ENCODE measurements at places on chromosomes 2 and 18.

- DNase-seq: no peak
These were observed 279.3 kb upstream of the NCKAP5 start for GRCh38 chr2:133847591-133847990.

DNA sequence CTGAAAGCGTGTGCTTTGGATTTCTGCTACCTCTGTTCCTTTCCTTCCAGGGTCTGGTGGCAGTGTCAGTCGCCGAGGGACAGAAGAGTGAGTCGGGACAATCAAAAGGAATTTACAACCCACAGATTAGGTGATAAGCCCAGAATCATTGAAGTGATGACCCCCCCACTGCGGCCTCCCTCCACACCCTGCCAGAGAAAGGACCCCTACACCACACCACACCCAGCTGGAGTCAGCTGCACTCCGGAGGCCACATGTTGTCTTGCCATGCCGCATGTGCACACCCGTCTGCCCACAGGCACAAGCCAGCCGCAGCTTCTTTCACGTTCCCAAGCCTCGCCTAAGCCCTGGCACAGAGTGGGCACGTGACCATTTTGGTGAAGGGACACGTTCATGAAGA, 366.8 kb upstream of the SALL3 start:
- no peak for DNase-seq

- DNase-seq: no peak
These were observed 445.2 kb downstream of the IRS1 start for GRCh38 chr2:226354434-226354833.

GRCh38 chr2:145091967-145092366, 572.0 kb upstream of the ZEB2 start:
- no peak for DNase-seq

DNA sequence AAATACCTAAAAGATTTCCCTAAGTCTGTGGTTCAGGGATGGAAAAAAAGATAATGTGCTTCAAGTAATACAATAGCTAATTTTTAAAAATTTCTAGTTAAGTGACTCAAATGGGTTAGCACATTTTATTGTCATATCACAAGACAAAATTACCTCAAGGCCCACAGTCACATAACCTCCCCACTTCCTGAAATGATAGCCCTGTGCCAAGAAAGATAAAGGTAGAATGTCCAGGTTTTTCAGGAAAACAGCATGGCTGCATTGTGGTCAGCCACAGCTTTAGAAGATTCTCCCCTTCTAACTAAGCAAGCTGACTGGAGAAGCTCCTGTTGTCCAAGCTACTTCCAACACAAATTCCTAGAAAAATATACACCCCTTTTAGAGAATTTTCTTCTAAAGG, 127.1 kb upstream of the SLC35G4 start:
- DNase-seq: no peak

GRCh38 chr2:62114564-62114963, 81.4 kb upstream of the B3GNT2 start:
- no peak for DNase-seq

DNA sequence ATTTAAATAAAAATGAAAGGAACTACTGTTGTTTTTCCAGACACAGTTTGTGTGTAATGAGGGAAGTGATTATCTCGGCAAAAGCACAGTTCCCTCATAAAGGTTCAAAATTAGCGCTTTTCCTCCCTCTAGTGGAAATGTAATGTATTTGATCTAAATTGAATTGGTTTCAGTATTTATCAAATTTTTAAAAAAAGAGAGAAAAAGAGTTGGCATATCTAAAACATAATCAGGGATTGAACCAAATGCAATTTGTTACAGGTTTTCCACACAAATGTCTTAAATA, 37.5 kb downstream of the CMPK2 start:
- DNase-seq: no peak

DNA sequence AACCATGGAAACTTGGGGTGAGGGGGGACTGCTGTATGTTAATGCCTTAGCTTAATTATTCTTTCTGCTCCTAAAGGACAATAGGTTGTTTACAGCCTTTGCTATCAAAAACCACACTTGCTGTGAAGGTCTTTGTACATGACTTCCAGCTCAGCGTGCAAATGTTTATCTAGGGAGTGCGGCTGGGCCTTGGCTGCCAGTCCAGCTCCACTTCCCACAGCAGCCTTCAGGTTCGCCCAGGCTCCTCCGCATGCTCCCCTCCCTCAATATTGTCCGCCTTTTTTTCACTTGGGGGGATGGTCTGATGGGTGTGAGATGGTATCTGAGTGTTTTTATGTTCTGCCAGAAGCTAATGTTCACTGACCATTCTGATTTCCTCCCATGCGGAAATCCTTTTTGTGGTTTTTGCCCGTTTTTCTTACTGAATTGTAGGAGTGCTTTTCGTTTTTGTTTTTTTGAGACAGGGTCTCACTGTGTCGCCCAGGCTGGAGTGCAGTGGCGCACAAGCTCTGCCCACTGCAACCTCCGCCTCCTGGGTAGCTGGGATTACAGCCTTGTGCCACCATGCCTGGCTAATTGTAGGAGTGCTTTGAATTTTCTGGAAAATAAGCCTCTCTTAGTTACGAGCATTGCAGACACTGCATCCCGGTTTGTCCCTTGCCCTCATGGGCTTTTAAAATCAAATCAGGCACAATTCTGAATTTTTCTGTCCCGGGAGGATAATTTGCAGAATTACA, 28.8 kb downstream of the SH3BP4 start:
- no peak for DNase-seq

DNA sequence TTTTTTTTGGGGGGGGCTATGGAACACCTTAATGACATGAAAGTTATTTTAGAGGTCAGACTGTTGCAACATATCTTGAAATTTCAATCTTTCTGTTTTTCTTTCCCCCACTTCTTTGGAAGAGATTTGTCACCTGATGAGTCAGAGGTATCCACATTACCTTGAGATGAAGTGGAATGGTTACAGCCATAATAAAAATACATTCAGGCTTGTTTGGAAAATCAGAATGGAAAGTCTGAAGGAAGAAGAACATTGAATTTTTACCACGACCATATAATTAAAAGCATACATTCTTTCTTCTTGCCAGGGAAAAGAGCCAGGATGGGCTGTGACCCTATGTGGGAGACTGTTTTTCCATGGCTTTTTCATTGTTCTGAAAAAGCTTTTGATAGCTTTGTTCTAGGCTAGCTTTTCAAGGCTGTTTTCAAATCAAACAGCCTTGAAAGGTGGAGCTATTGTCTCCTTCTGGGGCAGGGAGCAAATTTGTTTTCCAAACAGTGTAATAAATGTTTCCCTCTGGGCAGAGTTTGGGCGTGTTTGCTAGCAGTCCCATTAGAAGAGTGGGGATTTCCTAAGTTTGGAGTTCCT, 2.3 kb upstream of the GTF3C3 start:
- no peak for DNase-seq

DNA sequence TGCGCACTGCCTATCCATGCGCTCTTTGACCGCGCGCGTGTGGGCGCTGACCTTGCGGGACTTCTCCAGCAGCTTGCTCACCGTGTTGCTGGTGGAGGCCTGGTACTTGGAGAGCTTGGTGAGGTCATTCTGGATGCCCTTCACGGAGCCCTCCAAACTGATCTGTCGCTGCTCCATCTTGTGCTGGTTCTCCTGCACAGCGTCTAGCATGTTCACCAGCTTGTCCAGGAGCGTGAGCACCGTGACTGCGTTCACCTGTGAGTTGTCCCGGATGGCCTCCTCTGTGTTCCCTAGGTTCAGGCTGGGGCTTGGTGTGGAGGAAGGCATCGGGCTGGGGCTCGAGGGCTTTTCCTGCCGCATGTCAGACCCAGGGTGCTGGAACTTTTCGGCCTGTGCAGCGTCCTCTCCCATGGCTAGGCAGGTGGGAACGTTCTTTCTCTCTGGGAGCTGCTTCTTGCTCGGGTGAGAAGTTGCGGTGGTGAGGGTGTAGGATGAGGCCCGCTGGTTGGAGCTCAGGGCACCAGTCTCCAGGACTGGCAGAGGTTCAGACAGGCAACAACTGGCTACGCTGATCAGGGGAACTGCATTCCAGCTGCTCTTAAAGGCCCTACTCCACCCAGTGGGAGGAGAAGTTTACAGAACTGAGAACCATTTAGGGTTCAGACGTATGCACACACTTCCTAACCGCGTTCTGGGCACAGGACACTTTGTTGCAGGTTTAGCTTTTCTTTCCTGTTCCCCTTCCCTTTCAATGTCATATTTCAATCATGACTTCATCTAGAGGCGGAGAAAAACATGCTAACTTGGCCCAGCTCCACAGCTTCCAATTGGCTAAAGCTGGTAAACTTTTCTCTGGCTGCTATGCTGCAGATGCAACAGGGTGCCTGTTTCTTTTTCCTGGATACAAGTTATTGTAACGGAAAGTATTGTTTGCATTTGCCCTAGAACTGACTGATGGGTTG, at the start of gene CAVIN2:
TSS of gene CAVIN2 (minus strand) at position 574 of the 962 bp plus-strand sequence. CDS start at position 411, 163 bp downstream.
- no peak for DNase-seq

- DNase-seq: no peak
These were observed 15.3 kb downstream of the SGPP2 start for GRCh38 chr2:222439692-222440091.

GRCh38 chr2:236849508-236849907, 236.2 kb upstream of the COPS8 start:
- DNase-seq: no peak

- no peak for DNase-seq
These were observed 20.1 kb downstream of the IMPA2 start for GRCh38 chr18:12001421-12001820.

DNA sequence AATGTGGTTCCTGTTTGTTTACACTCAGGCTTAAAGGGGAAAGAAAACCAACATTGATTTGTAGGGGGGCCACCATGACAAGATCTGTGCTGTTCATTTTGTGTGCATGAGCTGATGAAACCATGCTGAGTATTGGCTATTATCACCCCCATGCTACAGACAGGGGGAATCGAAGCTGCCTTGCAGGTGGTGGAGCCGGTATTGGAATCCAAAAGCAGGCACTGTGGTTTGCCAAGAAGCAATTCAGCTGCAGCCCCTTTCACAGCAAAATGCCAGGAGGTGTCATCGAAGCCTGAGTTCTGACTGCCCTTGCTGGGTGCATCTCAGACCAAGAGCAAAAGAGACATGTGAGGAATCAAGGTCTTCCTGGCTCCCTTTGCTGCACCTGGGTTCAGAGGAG, 221.9 kb downstream of the UXS1 start:
- no peak for DNase-seq

- DNase-seq: no peak
These were observed 186.5 kb upstream of the HDAC4 start for GRCh38 chr2:239587311-239587731.

GRCh38 chr18:44889111-44889510, 208.4 kb downstream of the SETBP1 start:
- DNase-seq: no peak

GRCh38 chr18:35511428-35511827, 13.7 kb upstream of the INO80C start:
- DNase-seq: no peak

DNA sequence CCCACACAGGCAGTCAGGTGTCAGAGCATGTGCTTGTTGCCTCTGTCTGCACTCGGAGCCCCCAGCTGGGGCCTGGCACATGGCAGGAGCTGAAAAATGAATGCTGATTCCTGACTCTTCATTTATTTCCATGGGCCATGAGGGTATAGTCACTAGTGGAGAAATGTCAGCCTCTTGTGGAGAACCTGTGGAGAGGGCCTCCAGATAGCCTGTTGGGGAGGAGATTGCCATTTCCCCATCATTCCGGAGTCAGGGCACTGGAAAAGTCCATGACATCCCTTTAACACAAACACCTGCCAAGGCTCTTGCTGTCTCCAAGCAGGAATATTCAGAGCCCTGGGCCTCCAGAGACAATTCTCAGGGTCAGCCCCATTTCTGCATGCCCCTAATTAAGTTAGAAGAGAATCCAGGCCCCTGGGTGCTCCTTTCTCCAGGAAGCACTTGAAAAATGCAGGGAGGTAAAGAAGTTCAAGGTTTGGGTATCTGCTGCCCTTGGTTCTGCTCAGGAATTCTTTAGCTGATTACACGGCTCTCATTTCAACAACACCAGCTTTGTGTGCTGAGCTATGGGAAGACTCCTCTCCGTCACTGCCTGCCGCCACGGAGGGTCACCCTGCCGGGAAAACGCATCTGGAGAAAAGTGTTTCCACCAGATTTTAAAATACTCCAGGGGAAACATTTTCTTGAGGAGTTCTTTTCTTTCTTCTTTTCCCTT, 311.3 kb downstream of the MYCN start:
- no peak for DNase-seq

GRCh38 chr2:64972426-64972825, 16.8 kb upstream of the SLC1A4 start:
- DNase-seq: no peak

All from activated T-cell treated with anti-CD3 and anti-CD28 coated beads for 1 hour (primary cell).